NCI-H1417 treated with DMSO at 0.1 percent for 48 hours (cell line): ENCODE measurements at places on chromosomes 13 and 19.
A peak's percentile ranks its signal among the peaks of the same experiment; 100 is the strongest.

DNA sequence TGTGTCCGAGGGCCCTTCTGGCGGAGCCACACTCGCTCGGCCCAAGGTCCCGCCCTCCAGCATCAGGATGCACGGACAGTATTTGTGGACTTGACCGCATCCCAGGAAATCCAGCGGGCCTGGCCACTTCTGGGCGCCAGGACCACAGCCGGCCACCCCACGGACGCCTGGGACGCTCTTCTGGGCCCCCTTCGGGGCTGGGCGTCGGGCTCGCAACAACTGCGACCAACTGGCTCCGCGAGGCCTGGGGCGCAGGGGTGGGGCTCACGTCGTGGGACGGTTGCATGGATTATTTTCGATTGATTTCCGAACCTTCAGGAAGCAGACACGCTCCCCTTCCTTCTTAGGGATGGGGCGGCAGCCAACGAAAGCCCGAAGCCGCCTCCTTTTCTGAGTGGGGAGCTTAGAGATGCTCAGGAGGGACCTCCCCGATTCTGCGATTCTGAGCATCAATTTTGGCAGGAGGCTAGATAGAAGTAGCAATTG, 521 bp upstream of the NUP58 start:
- no peak for DNase-seq

DNA sequence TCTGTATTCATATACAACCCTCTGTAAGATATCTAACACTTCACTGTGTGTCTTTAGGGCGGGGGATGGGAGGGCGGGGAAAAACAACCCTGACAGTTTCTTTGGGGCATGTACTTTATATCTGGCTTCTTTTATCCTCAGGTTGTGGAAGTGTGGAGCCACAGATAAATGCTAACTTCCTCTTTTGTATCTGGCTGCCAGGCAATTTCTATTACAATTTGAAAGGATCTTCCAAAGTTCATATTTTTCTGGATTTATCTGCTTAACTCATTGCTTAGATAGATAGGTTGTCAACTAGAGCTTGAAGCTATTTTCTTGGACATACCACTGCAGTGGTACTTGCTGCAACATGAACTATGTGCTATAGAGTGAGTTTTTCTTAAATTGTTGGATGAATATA, 393.0 kb downstream of the LMO7 start:
- no peak for DNase-seq

GRCh38 chr13:90070837-90071525, 1276.5 kb upstream of the MIR17HG start:
- no peak for DNase-seq

GRCh38 chr13:28357911-28358433, 137.0 kb downstream of the FLT1 start:
- no peak for DNase-seq

DNA sequence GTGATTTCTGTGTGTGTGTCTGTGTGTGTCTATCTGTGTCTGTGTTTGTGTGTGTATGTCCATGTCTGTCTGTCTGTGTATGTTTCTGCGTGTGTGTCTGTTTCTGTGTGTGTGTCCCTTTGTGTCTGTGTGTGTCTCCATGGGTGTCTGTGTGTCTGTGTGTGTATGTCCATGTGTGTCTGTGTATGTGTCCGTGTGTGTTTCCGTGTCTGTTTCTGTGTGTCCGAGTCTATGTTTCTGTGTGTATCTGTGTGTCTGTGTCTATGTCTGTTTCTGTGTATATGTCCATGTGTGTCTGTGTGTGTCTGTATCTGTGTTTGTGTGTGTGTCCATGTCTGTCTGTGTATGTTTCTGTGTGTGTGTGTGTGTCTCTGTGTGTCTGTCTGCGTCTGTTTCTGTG, 276.3 kb upstream of the SOX1 start:
- DNase-seq = no peak

DNA sequence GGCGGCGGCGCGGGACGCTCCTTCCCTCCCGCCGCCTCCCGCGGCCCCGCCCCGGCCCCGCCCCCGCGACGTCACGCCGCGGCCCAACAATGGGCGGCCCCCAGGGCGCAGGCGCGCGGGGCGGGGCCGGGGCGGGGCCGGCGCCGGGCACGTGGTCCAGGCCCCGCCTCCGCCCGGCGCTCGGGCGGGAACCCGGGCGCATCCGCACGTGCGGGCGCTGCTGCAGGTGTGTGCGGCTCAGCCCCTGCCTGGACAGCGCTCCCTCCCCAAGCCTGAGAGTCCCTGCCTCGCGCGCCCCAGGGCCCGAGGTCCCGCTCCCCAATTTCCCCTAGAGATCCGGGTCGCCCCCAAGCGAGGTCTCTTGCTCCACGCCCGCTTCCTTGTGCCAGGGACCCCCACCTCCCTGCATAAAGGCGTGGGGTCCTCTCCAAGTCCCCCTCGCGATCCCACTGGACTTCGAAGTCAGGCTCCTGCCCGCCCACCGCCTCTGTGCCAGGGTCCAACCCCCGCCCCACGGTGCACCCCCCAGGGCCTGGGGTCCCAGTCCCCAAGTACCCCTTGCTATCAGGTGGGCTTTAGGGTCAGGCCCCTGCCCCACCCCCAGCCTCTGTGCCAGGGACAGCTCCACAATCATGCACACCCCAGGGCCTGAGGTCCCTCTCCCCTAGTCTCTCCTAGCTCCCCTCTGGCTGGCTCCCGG, at the start of gene MEX3D:
TSS of gene MEX3D (minus strand) at position 6 of the 700 bp plus-strand sequence. CDS start 267 bp downstream, outside the sequence.
- peak; percentile 24 for DNase-seq
